ENCODE measurements at places on chromosomes 16 and 17.
A peak's percentile ranks its signal among the peaks of the same experiment; 100 is the strongest.

GRCh38 chr17:72126575-72127486 lies 6.0 kb downstream of the SOX9 start:
- peak; percentile 73 for DNase-seq

DNA sequence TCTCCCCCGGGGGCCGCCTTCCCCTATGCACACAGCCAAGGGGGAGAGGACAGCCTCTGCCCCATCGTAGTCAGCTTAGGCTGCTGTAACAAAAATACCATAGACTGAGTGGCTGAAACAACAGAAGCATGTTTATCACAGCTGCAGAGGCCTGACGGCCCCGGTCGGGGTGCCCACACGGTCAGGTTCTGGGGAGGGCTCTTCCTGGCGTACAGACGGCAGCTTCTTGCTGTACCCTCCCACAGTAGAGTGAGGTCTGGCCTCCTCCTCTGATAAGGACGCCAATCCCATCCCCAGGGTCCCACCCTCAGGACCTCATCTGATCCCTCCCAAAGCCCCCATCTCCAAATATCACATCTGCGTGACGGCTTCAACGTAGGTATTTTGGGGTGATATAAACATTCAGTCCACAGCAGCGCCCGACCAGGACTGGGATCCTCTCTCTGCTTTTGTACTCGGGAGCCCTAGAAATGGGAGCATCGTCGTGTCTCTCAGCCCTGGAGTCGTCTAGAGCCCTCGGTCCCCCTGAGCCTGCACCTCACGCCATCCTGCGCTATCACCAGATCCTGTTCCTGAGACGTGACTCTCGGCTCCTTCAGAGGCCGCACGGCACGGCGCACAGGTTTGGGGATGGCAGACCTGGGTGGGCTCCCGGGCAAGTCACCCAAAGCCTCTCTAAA lies 67.8 kb downstream of the RPH3AL start:
- DNase-seq, result no peak

GRCh38 chr17:77131904-77132303 lies 8.9 kb upstream of the SEC14L1 start:
- DNase-seq, result peak; percentile 88

- DNase-seq, result peak; percentile 59
Measured at GRCh38 chr17:19410875-19411620, at the start of gene RNF112. Gene RNF112 (plus strand): TSS chr17:19411232. CDS start chr17:19411409, 177 bp downstream.

DNA sequence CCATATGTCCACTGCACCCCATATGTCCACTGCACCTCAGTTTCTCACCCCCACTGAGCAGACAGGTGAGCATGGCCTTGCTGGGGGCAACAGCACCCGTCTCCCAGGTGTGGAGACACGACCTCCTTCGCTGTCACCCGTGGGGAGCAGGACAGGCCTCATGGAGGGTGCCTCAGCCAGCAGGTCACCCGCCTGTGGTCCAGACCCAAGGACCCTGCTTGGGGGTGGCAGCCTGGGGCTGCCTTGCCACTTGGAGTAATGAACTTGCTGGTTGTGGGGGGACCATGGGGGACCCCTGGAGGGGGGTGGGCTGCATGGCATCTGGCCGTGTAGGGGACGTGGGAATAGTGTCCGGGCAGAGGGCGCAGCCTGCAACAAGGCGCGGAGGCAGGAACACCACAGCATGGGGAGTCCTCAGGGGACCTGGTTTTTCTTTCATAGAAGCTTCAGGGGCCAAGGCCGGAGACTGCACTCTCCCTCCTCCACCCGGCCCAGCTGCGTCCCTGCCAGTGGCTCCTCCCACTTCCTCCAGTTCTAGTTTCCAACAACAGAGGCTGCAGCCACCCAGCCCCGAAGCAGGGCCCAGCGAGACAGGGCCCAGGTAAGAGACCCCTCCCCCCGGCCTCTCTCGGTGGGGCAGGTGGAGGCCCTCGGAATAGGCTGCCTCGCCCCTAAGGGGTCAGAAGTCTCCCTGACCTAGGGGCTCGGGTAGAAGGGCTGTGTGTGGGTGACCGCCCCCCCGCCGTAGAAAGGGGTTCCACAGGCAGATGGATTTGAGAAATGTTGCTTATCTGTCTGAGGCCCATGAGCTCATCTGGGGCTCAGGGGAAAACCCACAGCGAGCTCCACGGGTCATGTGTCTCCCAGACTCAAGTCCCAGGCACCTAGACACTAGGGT lies at the start of gene NHLRC4:
Gene NHLRC4 (plus strand): TSS at position 531 of the 898 bp plus-strand sequence. CDS start 1,043 bp downstream, outside the sequence.
- peak; percentile 36 for DNase-seq

DNA sequence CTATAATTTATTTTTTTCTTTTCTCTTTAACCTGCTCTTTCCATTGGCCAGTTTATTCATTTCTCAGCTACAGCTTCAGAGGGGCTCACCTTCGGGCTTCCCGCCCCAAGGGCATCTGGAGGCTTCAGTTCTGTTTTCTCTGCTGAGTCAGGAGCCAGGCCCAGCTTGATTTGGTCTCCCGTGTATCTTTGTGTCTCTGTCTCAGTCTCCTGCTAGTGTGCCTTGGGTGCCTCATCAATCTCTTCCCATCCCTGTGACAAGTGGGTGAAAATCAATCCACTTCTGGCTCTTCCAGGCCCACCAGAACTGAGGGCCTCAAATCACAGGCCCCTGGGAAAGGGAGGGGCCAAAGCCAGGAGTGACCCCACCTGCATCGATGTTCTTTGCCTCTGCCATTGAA lies 72.1 kb downstream of the CCDC182 start:
- DNase-seq, result no peak

- DNase-seq, result no peak
Measured at GRCh38 chr17:19411631-19412030, 599 bp downstream of the RNF112 start.
